ENCODE measurements at places on chromosomes 6 and 20.

DNA sequence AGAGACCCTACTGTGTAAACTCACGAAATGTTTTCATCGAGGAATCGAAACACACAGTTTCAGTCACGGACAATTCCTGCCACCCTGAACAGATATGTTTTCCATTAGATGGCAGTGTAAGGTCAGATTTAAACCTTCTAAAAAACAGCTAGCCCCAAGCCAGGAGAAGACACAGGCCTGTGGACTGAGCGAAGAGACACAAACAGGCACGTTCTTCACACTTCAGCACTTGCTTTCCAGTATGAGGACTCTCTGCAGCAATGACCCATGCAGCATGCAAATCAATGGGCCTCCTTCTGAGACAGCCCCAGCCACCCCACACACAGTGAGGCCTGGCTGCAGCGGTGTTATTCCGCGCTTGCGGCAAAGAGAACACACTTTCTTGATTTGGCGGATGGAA is 31.9 kb downstream of the HUS1B start:
- DNase-seq: no peak

DNA sequence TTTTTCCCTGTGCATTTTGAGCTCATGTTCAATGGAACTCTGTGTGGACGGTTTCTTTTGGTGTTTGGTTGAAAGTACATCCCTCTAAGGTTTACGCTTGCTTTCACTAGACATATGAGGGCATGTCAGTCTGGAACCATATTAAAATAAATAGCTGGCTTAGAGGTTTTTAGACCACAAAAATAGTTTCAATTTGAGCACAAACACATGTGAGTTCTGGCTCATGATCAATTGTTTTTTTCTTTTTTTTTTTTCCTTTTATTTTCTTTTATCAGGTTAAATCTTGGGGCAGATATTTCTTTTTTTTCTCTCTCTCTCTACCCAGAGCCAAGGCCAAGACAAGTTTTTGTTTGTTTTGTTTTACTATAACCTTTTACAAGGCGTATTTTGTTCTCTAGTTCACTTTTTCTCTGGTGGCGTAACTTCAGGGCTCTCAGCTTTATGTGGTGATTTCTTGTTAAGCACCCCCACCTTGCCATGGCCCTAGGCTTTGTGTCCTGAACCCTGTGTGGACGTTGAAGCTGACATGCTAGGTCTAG is 92.9 kb downstream of the SHLD1 start:
- no peak for DNase-seq

DNA sequence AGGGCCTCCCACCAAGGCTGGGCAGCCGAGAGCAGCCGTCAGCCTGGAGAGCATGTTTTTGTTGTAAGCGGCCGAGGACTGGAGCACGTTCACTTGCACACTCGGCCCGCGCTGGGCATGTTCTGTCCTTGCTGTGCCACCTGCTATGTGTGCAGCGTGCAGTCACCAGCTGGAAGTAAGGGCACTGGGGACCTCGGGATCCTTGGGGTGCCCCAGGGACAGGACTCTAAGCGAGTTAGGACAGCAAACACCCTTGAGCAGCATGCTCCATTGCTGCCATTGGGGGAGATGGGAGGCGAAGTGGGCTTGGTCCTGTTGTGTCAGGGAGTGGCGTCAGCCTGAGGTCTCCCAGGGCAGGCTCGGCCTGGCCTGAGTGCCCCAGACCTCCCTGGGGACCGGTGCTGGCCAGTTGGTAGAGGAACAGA is 18.6 kb downstream of the DYNLT1 start:
- DNase-seq: no peak

DNA sequence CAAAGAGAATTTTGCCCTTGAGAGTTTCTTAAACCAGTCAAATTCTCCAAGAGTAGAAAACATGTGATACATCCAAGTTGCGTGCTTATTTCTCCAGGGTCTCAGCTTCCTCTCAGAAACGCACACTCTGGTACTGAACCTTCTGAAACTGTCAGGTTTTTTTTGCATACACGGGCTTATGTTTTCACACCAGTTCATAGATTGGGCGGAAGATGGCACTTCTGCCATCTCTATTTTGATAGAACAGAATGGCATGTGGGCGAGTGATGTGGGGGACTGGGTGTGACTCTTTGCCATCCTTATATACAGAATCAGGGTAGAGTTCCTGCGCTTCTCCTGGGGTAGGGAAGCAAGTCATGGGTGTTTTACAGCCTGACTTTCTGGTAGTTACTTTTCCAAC is 56.4 kb downstream of the ADTRP start:
- no peak for DNase-seq

GRCh38 chr6:90083891-90084290 is 189.6 kb downstream of the GJA10 start:
- no peak for DNase-seq

DNA sequence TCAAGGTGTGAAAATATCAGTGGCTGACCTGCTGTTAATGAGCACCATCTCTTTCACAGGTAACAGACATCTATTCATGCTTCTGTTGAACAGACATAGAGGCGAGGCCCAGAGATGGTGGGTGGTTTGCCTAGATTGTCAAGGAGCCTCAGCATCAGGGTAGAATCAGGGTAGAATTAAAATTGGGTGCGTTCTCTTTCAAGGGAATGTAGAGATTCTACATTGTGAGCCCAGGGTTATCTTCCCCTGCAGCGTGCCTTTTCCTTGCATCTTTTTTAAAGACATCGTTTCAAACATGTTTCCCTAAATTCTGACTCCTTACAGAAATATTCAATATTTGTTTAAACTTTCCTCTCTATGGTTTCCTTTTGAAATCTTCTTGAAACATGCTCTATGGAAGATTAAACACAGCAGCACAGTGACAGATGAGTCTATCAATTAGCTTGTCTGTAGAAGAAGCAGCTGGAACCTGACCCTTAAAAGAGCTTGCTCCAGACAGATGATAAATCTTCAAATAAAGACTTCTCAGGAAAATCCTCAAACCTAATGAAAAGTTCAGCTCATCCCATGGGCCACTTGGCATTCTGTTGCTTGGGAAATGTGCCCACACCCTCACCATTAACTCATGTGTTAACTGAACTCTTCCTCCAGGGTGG is 119.8 kb downstream of the IPCEF1 start:
- no peak for DNase-seq

DNA sequence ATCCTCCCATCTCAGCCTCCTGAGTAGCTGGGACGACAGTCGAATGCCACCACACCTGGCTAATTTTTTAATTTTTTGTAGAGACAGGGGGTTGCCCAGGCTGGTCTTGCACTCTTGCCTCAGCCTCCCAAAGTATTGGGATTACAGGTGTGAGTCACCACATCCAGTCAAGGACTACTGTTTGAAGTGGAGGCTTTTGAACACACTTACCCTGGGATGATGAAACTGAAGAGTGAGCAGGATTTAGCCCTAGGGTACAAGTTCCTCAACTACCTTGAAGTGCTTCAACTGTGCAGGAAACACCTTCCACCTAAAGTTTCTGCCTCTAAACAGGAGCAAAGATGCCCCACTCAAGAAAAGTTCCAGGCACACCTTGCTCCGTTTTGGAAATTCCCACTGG is 15.7 kb upstream of the PARD6B start:
- DNase-seq: no peak

- DNase-seq: no peak
Observed at GRCh38 chr6:113584767-113585166, 272.4 kb upstream of the MARCKS start.

DNA sequence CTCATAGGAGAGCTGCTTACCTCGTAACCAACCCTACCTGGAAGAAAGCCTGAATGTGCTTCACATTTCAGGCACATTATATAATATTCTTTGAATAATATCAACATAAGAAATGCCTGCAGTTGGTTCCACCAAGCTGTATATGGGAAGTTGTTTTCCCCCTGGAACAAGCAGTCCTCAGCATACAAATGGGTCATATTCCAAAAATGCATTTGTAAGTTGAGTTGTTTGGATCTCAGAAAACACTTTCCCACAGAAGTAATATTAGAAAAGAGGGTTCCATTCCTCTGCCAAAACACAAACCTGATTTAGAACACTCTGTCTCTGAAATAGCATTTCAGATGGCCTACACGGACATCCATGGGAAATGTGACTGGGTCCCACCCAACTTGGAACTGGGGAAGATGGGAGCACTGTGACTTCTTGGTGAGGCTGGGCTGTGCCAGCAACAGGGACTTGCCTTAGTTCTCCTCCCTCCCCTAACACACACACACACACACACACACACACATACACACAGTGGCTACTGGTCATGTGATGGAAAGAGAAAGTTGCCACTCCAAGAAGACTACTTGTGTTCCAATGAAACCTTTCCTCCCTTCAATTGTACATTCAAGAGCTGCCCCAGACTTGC is 11.4 kb upstream of the RCAN2 start:
- DNase-seq: no peak

DNA sequence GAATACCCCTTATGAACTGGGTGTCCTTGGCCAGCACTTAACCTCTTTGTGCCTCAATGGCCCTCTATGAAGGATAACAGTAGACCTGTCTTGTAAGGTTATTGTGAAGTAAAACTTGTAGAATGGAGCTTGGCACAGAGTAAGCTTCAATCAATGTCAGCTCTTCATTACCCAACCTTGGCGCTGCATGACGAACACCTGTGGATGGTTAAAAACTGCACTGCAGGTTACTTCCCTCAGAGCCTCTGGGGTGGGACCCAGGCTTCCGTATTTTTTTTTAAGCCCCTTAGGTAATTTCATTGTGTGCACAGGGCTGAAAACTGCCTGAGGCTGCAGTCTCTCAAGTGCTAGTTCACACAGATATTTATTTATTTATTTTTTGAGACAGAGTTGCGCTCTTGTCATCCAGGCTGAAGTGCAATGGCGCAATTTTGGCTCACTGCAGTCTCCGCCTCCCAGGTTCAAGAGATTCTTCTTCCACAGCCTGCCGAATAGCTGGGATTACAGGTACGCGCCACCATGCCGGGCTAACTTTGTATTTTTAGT is 42.8 kb upstream of the SLC23A2 start:
- no peak for DNase-seq

- no peak for DNase-seq
Observed at GRCh38 chr6:135994857-135995544, 143.5 kb downstream of the PDE7B start.

DNA sequence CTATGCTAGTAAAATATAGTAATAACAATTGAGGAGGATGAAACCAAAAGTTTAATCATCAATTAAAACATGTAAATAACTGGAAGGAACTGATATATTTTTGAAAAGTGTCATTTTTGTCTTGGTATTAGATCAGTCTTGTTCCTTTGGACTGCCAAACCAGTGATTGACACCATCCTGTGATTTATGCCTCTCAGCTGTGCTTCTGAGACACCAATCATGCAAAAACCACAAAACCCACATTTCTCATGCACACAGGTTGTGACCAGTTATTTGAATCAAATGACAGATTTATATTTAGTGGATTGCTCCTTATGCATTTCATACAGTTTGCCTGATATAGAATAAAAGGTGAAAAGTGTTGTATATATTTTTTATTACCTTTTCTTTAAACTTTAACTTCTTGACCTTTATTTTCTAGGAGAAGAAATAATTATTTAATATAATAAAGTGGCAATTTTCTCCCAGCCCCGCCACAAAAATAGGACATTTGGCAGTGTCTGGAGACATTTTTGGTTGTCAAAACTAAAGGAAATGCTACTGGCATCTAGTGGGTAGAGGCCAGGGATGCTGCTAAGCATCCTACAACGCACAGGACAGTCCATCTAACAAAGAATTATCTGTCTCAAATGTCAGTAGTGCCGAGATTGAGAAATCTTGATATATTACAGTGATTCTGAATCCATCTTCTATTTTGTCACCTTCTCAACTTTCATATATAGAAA is 383.6 kb downstream of the BCKDHB start:
- DNase-seq: no peak

GRCh38 chr6:160172704-160173103 is 51.1 kb downstream of the SLC22A1 start:
- DNase-seq: no peak

DNA sequence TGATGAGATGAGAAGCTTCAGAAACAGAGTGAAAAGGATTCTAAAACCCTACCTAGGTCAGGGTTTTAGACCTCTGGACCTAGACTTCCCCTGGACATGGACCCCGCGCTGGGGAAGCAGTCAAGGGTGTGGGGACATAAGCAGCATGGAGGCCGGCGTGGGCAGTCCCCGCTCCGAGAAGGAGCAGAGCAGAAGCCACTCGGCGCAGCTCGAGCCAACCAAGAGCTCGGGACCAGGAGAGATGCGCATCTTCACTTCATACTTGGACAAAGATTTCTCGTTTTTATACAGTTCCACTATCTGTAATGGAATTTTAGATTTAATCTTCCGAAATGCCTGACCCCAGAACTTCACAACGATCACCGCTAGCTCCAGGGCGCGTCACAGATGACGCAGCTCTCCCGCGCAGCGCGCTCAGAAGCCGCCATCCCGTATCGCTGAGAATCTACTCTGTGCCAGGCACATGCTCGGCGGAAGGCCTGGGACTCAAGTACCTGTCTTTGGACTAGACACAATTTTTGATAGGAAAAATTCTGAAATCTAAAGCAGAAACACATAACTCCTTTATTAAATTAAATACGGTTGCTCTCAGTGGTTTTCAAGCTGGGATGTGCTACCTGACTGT is 60.3 kb downstream of the WDR27 start:
- DNase-seq: no peak

DNA sequence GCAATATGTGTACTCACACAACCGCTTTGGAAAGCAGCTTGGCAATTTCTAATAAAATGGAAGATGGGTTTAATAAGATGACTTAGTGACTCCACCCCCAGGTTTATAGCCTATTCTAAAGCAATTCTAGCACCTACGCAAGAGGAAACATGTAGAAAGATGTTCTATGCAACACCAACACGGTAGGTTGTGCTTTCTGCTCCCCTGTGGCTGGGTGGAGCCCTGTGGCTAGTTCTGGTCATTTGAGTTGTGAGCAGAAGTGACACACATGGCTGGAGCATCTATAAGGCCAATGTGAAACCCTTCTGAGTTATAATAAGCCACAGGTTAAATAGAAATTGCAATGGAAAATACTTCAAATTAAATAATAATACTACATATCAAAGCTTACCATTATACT is 310.7 kb downstream of the CD83 start:
- DNase-seq: no peak

- DNase-seq: no peak
Observed at GRCh38 chr20:5862703-5863039, 87.7 kb downstream of the TRMT6 start.

DNA sequence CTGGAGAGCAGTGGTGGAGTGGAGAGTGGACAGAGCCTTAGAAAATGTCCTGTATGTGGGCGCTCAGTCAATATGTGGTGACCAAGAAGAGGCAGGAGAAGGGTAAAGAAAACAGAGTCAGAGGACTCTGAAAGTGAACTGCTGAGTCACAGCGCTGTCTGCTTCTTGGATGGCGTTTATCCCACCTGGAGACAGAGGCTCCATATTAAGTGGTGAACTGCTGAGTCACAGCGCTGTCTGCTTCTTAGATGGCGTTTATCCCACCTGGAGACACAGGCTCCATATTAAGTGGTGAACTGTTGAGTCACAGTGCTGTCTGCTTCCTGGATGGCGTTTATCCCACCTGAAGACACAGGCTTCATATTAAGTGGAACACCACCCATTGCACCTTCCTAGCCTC is 119.3 kb upstream of the RALGAPA2 start:
- no peak for DNase-seq

DNA sequence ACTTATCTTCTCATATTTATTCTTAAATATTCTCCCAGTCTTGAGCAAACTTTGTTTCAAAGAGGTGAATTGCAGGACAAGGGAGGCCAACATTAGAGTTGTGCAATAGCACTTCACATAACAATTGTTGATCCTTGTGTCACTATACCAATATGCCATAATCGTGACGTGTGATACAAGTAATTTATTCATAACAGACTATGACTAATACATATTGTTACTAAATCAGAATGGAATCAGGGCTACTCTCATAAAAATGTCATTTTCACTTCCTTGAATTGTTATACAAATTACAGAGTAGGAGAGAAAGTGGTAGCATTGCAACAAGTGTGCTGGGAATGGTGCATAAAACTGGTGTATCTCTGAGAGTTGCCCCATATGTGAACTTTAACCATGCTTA is 37.2 kb upstream of the PLCB1 start:
- no peak for DNase-seq

Data from keratinocyte (primary cell).